ENCODE measurements at places on chromosomes 6 and 20.

DNA sequence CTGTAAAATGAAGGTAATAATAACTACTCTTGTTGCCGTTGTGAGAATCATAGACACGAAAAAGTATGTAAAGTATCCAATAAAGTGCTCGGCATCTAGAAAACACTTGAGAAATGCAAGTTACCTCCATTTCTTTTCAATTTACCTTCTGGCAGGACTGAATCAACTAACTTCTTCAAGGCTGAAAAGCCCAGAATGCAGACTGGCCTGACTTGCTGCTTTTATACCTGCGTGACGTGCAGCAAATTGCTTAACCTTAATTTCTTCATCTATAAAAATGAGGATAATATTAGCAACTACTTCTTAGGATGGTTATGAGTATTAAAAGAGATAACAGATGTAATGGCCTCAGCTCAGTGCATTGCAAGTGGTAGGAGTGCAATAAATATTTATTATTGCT lies 39.6 kb downstream of the GRIK2 start:
- DNase-seq: no peak

DNA sequence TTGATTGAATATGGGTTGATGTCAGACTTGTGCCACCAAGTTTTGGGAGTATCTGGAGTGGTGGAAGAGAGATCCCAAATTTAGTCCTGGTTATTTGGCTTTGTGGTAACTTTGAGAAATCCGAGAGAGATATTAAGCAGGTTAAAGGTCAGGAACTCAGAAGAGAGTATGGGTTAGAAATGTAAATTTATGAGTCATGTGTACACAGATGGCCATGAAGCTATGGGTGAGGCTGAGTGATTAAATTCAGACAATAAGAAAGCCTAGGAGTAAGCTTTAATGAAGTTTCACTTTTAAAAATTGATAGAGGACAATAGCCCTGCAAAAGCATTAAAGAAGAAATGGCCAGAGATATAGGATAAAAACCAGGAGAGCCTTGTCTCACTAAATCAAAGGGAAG lies 14.3 kb downstream of the RIMS1 start:
- DNase-seq: no peak

- no peak for DNase-seq
Measured at GRCh38 chr20:16293590-16293989, 279.7 kb downstream of the KIF16B start.

DNA sequence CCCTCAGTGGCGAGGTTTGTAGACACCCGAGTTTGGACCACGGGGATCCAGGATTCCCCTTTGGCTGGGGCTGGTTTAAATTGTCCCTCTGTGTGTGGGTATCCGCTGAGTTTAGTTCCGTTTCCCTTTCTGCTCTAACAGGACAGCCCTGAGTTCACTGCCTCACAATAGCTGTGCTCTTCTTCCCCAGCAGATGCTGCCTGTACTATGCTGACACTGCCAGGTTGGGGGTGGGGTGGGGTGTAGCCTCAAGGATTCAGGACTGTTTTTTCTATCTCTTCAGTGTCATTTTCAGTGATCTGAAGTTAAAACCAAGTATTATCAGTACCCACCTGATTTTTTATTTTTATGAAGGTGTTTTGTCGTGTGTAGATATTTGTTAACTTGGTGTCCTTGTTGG lies 655.0 kb downstream of the COL12A1 start:
- DNase-seq: no peak

DNA sequence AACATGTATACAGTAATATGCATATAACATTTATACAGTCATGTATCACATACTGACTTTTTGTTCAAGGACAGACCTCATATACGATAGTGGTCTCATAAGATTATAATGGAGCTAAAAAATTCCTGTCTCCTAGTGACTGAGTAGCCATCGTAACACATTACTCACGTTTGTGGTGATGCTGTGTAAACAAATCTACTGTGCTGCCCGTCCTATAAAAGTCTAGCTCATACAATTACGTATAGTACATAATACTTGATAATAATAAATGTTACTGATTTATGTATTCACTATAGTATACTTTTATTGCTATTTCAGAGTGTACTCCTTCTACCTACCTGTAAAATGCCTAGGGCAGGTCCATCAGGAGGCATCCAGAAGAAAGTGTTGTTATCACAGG lies 17.4 kb downstream of the SERAC1 start:
- no peak for DNase-seq

DNA sequence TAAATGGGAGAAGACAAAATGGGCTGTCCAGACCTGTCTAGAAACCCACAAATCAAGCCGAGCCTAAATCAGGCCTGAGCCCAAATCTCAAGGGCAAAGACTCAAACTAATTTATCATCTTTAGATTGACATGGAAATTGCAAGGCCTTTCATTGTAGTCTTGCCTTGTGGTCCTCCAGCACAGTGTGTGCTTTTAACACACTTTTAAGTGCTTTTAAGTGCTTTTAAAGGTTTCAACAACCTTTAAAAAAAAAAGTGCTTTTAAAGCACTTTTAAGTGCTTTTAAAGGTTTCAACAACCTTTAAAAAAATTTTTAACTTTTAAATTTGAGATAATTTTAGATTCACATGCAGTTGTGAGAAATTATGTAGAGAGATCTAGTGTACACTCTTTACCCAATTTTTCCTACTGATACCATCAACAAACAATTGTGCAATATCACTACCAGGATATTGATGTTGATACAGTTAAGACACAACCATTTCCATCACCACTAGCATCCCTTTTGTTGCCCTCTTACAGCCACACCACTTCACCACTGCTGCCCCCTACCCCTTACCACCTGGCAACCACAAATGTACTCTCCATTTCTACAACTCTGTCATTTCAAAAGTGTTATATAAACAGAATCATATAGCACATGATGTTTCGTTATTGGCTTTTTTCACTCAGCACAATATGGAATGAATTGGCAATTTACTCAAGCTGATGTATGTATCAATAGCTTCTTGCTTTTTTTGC lies 23.1 kb upstream of the DCBLD1 start:
- DNase-seq: no peak

- DNase-seq: no peak
Measured at GRCh38 chr6:6317825-6318733, 2.4 kb downstream of the F13A1 start.

- no peak for DNase-seq
Measured at GRCh38 chr20:12019715-12020114, 102.0 kb downstream of the BTBD3 start.

DNA sequence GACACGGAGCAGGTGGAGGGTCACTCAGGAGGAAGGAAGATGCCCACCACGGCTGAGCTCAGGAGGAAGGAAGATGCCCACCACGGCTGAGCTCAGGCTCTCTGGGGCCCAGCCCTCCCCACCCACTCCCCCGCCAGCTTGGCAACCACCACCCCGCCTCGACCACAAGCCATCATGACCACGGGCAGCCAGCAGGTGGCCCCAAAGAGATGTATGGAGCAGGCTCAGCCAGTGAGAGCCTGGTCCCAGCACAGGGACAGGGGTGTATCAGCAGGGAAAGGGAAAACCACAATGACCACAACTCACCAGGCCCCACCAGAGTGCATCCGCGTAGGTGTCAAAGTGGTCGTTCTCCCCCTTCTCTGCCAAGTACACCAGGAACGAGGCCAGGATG lies 30.4 kb downstream of the KCNQ2 start:
- DNase-seq: peak; percentile 33

DNA sequence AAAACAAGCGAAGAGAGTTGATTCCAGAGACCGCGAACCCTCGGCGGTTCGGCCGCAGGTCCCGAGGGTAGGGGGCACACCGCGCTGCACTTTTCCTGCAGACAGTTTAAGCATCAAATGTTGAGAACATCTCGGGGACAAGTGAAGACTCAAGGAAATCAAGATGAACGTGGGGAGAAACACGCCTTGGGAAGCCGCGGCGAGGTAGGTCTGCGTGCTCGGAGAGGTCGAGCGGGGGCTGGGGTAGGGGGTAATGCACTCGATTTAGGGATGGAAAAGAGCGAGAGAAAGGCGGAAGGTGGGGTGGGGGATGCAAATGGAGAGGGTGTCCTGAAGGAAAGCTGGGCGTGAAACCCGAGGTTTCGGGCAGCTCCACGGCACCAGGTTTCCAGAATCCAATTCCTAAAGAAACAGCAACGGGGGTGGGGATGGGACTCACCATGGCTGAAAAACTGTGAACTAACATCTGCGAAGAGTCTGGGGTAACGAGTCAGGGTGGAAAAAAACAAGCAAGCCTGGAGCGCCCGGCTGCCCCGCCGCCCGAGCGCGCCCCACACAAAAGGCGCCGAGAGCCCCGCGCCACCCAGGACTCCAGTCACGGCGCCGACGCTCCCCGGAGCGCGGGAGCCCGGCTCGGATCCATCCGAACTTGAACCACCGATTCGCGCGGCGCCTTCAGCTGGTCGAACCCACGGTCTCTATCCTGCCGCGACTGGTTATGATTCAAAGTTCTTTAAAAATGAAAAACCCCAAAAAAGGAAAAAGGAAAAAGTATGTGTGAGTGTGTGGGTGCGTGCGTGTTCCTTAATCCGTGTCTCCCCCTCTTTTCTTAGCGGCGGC lies 3.5 kb downstream of the TFAP2A start:
- DNase-seq: no peak

DNA sequence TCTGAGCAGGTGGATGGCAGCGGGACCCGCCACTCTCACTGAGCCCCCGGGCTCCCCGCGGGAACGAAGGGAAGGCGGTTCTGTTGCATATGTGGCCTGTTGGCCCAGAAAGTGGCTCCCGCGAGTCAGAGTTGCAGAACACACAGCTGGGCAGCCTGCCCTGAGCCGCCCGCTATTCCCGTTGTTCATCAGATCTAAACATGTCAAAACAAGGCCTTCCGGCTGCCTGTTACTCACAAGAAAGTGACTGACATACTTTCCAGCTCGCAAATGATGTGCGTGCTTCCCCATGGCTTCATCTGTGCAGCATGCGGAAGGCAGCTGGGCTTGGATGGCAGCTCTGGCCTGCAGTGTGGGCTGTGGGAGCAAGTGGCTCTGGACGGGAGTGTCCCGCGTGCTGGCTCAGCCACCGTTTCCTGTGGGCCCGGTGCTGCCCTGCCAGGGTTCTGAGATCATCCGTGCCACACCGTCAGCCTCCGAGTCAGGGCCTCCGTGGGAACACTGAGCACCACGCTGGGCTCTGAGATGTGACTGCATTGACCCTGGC lies 227.3 kb downstream of the ERMARD start:
- no peak for DNase-seq

DNA sequence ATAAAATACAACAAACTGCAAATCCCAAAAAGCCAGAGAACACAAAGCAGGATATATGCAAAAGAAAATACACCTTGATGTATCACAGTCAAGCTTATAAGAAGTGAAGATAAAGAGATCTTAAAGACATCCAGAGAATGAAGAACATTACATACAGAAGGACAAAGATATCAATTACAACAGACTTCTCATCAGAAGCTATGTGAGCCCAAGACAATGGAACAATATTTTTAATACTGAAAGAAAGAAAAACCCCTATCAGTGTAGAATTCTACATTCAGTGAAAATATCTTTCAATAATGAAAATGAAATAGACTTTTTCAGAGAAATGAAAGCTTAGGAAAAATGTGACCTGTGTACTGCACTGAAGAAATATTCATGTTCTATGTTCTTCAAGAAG lies 104.5 kb upstream of the PHACTR3 start:
- DNase-seq: no peak

- no peak for DNase-seq
Measured at GRCh38 chr20:11195169-11195568, 521.4 kb upstream of the JAG1 start.

DNA sequence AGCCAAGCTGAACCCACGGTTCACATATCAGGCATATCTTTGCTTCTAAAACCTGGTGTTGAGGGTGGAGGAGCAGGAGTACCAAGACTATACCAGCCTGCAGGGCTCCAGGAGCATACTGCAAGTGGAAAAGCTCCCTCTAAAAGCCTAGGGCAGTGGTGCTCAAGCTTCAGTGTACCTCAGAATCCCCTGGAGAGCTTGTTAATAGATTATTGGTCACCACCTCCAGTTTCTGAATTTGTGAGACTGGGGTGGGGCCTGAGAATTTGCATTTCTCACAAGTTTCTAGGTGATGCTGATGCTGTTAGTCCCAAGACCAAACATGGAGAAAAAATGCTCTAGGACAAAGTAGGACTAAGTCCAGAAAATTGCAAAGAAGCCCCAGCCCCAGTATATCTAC lies 65.4 kb downstream of the FILIP1 start:
- no peak for DNase-seq

DNA sequence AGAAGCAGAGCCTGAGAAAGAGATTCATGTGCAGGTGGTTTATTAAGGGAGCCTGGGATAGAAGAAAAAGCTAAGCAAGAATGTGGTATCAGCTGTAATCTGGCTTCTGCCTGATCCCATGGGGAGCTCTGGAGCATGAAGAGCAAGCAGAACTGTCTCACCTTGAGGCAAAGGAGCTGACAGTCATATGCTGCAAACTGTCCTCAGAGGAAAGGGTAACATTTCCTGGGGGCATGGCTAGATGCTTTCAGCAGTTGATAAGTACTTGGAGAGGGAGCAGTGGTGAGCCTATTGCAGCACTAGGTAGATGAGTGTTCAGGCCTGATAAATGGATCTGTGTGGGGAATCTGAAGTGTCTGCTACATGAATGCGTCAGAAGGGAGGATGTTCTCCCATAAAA lies 621.5 kb upstream of the BTBD3 start:
- no peak for DNase-seq

- DNase-seq: no peak
Measured at GRCh38 chr6:25830458-25830857, 1.4 kb downstream of the SLC17A1 start.

Data from stimulated activated CD8-positive, alpha-beta memory T cell treated with anti-CD3 and anti-CD28 coated beads, Interleukin-15, amount 100 ng/mL, for 4 hours (primary cell).